IMR-90 (cell line): ENCODE measurements at places on chromosomes 6 and 20. TPM values are rescaled to one million over a fixed set of nuclear protein-coding genes. Genes with fewer than 3 reads are reported as not detected.
A peak's percentile ranks its signal among the peaks of the same experiment; 100 is the strongest.

DNA sequence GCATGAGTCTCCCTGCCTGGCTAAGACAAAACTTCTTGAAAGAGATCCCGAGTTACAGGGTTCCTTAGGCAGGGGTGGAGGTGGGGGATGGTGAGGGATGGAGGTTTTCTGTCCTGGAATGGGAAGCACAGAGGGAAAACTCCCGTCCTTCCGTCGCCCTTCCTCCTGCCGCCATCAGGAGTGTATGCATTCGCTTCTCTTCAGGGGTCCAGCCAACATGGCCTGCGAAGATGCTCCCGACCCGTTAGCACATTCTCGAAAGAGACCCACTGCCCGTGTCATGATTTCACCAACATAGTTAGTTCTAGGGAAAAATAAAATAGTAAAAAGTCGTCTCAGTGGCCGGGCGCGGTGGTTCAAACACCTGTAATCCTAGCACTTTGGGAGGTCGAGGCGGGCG lies 37.1 kb downstream of the KIF25 start:
- DNase-seq = no peak
- H3K4me3 ChIP-seq = no peak overlapping the region
- peak overlapping the region; percentile 50; the same call in 1 of the 2 replicates for H3K27ac ChIP-seq
- no peaks in the 10 kb centered on the region for H3K36me3 ChIP-seq
- H3K27me3 ChIP-seq = no peaks in the 10 kb centered on the region

DNA sequence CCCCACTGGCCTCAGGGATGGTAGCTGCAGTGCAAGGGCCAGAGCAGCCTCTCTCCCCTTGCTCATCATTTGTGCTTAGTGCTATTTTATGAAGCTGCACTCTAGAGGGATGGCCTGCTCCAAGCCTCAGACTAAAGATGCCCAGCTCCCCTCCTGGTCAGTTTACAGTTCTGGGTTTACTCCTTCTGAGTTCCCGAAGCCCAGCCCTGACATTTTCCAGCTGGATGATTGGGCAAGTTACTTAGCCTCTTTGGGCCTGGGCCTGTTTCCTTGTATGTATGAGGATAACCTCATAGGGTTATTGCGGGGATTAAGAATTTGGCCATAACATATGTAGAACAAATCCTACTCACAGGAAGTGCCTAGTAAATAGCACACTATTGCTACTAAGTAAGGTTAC lies 31.8 kb upstream of the EMILIN3 start:
- H3K4me1 ChIP-seq = peaks cover 9% of the 10 kb centered on the region; the same call in 1 of the 2 replicates
- DNase-seq = peak; percentile 64
- H3K4me3 ChIP-seq = no peak overlapping the region
- H3K36me3 ChIP-seq = peaks cover 4% of the 10 kb centered on the region

DNA sequence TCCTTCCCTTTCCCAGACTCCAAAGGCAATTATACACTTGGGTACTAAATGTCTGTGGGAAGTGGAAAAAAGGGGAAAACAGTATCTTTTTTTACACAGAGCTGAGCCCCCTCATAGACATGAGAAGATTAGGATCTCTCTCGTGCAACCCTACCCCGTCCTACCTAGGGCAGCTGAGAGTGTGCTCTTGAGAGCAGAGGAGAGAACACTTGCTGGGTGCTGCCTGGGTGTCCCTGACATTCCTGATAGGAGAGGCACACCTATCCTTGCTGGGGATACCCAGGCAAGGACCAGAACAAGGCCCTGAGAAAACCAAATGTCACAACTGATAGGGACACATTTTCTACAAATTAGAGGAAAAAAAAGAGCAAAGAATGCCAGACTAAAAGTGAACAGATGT lies 81.2 kb downstream of the PREP start:
- DNase-seq = no peak
- no peaks in the 10 kb centered on the region for H3K27me3 ChIP-seq
- H3K4me1 ChIP-seq = no peaks in the 10 kb centered on the region; the same call in 1 of the 2 replicates

- DNase-seq = peak; percentile 59
- H3K27ac ChIP-seq = peak overlapping the region; percentile 53; the same call in 1 of the 2 replicates
- H3K27me3 ChIP-seq = no peaks in the 10 kb centered on the region
- peaks cover 12% of the 10 kb centered on the region for H3K4me1 ChIP-seq
Observed at GRCh38 chr6:110878751-110879522, 4.4 kb downstream of the AMD1 start.

DNA sequence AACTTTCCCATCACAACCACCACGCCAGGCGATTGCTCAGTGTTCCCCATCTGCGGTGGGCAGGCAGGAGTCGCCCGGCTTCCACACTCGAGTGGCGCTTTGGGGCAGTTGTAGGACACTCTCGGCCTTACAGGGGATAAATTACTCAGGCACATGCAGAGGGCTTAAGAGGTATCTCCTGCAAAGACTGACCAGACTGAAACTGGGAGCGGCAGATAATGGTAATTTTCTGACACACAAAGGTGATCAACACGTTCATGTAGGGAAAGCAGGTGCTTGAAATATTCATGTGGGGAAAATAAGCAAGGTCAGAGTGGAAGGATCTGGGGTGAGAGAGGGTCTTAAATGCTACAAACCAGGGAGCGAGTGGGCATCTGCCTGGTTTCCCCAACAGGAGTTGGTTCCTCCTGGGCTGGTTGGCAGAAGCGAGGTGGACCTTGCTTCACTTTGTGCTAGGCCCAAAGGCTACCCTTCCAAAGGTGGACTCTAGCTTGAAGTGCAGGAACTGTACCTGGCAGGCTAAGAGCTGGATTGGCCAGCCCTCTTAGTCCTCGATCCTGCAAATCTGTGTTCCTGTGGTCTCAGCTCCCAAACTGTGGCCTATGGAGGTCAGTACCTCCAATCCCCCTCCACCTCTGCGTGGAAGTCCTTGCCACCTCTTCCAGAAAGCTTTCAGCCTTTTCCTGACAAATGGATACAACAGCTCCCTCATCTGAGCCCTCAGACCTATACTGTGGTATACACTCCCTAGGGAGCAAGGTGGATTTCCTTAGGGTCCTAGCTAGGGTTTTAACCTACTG lies 16.7 kb downstream of the PLAGL2 start:
- peaks cover 8% of the 10 kb centered on the region for H3K4me1 ChIP-seq
- H3K36me3 ChIP-seq = peaks cover 13% of the 10 kb centered on the region
- no peak for DNase-seq
- peak overlapping the region; percentile 2 for H3K27ac ChIP-seq
- no peaks in the 10 kb centered on the region for H3K27me3 ChIP-seq

GRCh38 chr20:4038676-4039370 lies 23.5 kb upstream of the RNF24 start:
- H3K27me3 ChIP-seq = no peaks in the 10 kb centered on the region
- no peak for DNase-seq
- peaks cover 11% of the 10 kb centered on the region for H3K4me1 ChIP-seq
- H3K36me3 ChIP-seq = no peaks in the 10 kb centered on the region

GRCh38 chr6:37204014-37204751 lies 34.2 kb downstream of the PIM1 start:
- no peaks in the 10 kb centered on the region for H3K36me3 ChIP-seq
- no peak overlapping the region for H3K4me3 ChIP-seq
- no peak overlapping the region for H3K27ac ChIP-seq

GRCh38 chr6:37192666-37193065 lies 22.7 kb downstream of the PIM1 start:
- no peaks in the 10 kb centered on the region for H3K36me3 ChIP-seq
- peaks cover 2% of the 10 kb centered on the region; the same call in 1 of the 2 replicates for H3K4me1 ChIP-seq
- H3K4me3 ChIP-seq = no peak overlapping the region
- DNase-seq = no peak

GRCh38 chr6:376827-377640 lies 14.5 kb upstream of the IRF4 start:
- no peak overlapping the region for H3K27ac ChIP-seq
- no peaks in the 10 kb centered on the region for H3K4me1 ChIP-seq
- H3K36me3 ChIP-seq = no peaks in the 10 kb centered on the region
- no peak overlapping the region for H3K4me3 ChIP-seq

GPX5 gene
- total RNA-seq = not detected in 2 replicates

SLC22A2 gene
- not detected in 2 replicates for total RNA-seq

UST gene
- 13.8 and 14.4 TPM in 2 replicates for total RNA-seq

TTK gene
- 21.5 and 35.3 TPM in 2 replicates for total RNA-seq

BTNL2 gene
- not detected in 2 replicates for total RNA-seq

TXNDC5 gene
- 418 and 439 TPM in 2 replicates for total RNA-seq

WFDC12 gene
- not detected in 2 replicates for total RNA-seq

TCP11 gene
- 0.36 and 0.56 TPM in 2 replicates for total RNA-seq
